ENCODE measurements at places on chromosomes 1 and 21. TPM values are rescaled to one million over a fixed set of nuclear protein-coding genes. Genes with fewer than 3 reads are reported as not detected.

GRCh38 chr1:54814571-54814970 is 13.4 kb upstream of the TTC22 start:
- DNase-seq = peak; percentile 2

GRCh38 chr21:43328185-43328957 is 98.6 kb downstream of the SIK1 start:
- DNase-seq = no peak

DNA sequence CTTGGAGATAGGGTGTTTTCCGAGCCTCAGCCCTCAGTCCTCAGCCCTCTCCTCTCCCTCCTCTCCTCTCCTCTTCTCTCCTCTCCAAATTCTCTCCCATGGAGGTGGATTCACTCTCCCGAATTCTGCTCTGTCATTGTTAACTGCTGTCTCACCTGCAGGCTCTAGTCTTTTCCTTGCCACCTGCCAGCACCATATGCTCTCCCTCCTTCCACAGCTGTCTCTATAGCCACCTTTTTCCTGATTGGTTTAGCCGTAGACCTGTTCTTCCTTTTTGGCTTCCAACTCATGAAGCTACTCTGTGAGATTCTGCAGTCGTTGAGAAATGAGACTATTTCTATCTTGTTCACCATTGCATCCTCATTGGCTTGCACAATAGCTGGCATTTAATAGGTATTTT is 19.7 kb downstream of the COG2 start:
- DNase-seq = no peak

The NCF2 gene
- 3.1 TPM for polyA plus RNA-seq
